ENCODE measurements at places on chromosomes 5 and 9.

GRCh38 chr9:104177003-104177611 is 83.0 kb downstream of the SMC2 start:
- peak; percentile 26 for DNase-seq

GRCh38 chr9:78297672-78297961 is 692 bp downstream of the PSAT1 start:
- peak; percentile 19 for DNase-seq

- peak; percentile 92 for DNase-seq
Measured at GRCh38 chr5:142246258-142246657, 78.6 kb downstream of the SPRY4 start.

- DNase-seq, result peak; percentile 78
Measured at GRCh38 chr9:130446101-130446861, 1.5 kb downstream of the ASS1 start.

DNA sequence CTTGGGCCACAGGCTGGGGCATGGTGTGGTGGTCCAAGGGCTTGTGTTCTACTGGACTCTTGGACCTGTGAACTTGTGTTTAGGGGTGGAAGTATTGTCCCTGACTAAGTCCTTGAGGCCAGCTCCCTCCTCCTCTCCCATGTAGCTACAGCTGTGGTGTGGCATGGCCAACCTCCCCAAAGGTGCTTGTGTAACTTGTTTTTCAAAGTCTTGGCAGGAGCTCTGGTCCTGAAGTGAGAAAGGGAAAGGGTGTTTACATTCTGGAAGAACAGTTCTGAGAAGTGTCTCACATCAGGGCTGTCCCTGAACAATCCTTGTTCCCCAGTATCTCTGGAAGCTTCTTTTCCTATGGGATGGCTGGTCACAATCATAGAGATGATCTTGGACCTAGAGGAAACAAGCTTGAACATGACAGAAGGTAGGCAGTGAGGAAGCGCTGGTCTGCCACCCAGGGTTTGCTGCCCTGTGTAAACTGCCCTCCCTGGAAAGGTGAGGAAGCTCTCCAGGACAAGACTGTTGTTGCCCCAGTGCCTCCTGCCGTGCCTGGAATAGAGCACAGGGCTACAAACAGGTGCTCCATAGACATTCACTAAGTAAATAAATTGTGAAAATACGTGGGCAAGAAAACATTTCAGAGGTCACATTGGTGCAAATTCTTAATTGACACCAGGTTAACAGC is 64.6 kb upstream of the KLF9 start:
- DNase-seq, result peak; percentile 80

DNA sequence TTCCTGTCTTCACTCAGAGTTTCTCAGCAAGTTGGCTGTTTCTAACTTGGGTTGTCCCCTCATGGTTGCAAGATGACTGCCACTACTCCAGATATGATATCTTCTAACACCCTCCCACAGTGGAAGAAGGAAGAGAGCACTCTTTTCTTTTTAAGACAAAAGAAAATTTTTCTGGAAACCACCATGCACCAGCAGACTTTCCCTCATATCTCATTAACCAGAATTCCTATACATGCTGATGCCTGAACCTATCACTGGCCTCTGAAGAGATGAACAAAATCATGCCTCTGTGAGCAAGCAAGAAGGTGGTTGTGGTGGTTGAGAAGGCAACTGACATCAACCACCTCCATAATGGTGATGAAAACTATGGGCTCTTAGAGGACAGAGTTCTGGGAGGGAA is 56.8 kb downstream of the FEM1C start:
- DNase-seq, result no peak

Measured in cardiac fibroblast (primary cell).